HuH-7.5 (cell line): ENCODE measurements at places on chromosomes 6 and 20.

- no peak for DNase-seq
These were observed 138.0 kb downstream of the MAP3K7 start for GRCh38 chr6:90448836-90449235.

DNA sequence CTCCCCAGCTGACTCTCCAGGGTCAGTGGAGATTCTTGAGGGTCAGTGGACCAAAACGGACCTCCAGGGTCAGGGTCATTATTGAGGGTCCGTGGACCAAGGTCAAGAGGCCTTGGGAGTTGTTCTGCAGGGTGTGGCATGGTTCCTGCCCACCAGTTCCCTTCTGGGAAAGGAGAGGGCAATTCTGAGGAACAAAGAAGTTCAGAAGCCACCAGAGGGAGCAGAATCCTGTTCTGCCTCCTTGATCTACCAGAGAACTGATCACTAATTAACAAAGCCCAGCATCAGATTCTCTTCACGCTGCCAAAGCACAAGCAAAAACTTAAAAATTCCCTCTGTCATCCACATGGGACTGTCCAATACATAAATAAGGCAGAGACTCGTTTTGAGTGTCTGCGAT lies 263.4 kb downstream of the DHX35 start:
- no peak for DNase-seq

DNA sequence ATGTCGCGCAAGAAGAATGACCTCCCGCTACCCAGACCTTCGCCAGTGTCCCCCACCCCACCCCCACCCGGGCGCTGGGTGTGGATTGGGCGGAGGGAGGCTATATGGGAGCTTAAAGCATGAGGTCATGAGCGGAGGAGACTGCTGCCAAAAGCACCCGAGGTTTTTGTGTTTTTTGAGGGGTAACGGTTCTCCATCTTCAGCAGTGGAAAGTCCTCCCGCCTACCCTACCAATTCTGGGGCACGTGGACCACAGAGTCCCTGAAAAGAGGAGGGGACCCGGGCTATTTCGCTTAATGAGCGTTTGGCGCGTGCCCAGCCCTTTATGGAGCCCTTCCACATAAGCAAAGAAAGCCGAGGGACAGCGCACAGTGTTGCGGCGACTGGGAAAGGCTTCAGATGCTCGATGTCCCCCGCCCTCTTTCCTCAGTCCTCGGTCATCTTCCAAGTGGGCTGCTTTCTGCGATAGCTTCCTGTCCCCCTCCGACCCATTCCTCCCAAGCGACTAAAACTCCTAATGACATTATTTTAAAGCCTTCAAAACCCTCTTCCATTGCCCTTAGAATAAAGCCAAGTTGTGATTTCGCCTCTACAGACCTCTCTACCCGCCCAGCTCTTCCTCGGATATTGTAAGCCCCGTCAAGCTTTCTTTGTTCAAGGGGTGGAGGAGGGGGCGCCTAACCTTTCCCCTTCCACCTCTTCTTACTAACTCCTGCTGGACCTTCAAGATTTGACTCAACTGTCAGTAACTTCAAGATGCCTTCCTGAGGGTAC lies 2.1 kb upstream of the TRERF1 start:
- no peak for DNase-seq

DNA sequence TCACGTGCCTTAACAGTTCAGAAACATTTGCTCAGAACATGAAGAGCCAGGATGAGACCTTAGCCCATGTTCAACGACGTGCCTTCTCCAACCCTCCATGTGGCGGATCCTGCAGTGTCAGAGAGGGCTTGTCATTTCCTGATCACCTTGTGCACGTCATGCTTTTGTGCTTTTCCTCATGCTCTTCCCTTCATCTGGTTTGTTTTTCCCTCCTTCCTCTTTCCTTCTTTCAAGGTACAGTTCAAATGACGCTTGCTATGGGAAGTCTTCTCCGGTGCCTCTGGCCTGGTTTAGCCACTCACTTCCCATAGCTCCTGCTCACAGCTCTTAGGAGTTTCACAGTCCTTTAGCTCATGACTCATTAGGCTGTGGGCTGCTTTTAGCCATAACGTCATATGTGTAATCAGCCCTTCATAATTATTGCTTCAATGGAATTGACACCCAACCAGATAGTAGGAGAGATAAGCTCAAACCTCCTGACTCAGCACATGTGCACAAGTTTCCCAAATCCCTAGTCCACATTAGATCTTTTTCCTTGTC lies 102.7 kb upstream of the CNKSR3 start:
- DNase-seq = no peak

- no peak for DNase-seq
These were observed 34.3 kb downstream of the FARS2 start for GRCh38 chr6:5295623-5296022.

- DNase-seq = no peak
These were observed 70.6 kb upstream of the DST start for GRCh38 chr6:56713254-56713672.

DNA sequence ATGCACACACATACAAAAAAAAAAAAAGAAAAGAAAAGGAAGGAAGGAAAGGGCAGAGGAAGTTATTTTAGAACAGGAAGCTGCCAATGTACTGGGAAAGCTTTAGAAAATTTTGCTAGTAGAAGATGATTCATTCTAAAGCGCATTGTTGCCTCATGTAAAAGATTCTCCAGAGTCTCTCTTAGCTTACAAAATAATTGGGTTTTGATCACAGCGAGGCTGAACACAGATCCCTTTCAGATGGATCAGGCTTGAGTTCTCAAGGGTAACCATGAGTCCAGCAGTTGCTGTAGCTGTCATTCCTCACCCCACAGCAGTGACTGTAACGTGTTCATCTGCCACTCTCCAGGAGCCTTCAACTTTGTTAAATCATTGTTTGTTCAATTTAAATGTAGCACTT lies 81.9 kb downstream of the PHACTR2 start:
- DNase-seq = no peak

- no peak for DNase-seq
These were observed 23.7 kb upstream of the FOXF2 start for GRCh38 chr6:1365686-1366085.

GRCh38 chr20:43900121-43900466 lies 14.6 kb upstream of the TOX2 start:
- DNase-seq = no peak

DNA sequence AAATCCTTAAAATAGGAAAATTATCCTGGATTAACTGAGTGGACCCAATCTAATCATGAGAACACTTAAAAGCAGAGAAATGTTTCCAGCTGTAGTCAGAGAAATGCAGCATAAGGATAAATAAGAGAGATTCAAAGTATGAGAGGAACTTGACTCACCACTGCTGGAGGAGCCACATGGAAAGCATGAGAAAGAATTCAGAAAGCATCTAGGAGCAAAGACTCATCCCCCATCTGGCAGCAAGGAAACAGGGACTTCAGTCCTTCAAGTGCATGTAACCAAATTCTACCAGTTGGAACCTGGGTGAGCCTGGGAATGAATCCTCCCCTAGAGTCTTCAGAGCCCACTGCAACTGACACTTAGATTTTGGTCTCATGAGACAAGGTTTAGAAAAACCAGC lies 33.7 kb downstream of the RNF146 start:
- no peak for DNase-seq

DNA sequence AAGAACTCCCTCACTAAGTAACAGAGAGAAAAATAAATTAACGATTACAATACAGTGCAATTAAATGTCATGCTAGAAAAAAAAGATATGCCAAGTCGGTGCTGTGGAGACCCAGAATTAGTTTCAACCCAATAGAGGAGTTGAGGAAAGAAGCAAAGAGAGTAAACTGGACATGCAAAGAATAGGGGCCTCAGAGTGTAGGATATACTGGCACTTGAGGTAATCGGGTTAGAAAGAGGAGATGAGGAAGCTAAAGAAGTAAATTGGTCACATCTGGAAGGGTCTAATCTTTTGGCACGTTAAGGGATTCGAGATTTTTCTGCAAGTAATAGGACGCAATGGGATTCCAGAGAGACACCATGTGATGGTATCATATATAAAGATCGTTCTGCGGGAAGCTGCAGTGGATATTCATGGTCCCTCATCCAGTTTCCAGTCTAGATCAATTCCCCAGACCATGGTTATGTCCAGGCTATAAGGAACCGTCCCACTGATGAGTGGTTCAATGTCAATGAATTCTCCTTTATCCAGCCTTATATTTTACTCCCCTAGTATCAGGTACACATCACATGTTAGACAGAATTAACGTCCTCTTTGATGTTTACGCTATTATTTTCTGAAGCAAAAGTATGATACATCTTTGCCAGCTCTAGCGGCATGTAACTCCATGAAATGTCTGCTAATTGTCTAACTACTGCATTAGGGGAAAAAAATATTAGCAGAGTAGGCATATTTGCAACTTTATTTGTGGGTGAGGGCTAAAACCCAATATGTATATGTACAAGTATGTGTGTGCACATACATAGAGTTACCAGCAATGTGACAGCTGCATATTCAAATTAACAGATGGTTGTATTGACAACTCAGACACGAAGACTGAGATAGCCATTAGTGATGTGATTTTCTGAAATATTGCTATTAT lies 1.1 kb upstream of the TBC1D32 start:
- DNase-seq = no peak

GRCh38 chr20:46899621-46900020 lies 5.0 kb downstream of the EYA2 start:
- no peak for DNase-seq

- no peak for DNase-seq
These were observed 177.8 kb downstream of the CDKAL1 start for GRCh38 chr6:20712011-20712410.

GRCh38 chr20:38889792-38890496 lies 36.3 kb upstream of the FAM83D start:
- no peak for DNase-seq

- no peak for DNase-seq
These were observed 10.1 kb upstream of the TLDC2 start for GRCh38 chr20:36865861-36866149.

DNA sequence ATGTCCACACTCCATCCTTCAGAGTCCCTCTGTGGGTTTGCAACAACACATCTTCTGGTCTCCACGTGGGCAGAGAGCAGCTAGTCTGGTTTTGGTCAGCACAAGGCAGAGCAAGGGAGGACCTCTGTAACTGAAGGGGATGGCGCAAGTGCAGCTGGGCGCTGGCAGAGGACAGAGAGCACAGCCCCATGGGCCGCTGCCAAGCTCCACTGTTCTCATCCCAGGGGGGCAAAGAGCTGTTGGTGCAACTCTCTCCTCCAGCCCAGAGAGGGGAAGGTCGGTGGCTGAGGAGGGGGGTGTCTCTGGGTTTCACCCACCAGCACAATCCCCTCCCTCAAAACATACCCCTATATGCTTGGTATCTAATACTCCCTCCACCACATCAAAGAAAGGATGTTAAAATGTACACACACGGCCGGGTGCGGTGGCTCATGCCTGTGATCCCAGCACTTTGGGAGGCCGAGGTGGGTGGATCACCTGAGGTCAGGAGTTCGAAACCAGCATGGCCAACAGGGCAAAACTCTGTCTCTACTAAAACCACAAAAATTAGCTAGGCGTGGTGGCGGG lies 9.1 kb downstream of the ATP9A start:
- no peak for DNase-seq

GRCh38 chr6:132715881-132716637 lies 2.2 kb upstream of the VNN1 start:
- DNase-seq = no peak

GRCh38 chr20:38159957-38160756 lies 4.9 kb downstream of the TGM2 start:
- no peak for DNase-seq

DNA sequence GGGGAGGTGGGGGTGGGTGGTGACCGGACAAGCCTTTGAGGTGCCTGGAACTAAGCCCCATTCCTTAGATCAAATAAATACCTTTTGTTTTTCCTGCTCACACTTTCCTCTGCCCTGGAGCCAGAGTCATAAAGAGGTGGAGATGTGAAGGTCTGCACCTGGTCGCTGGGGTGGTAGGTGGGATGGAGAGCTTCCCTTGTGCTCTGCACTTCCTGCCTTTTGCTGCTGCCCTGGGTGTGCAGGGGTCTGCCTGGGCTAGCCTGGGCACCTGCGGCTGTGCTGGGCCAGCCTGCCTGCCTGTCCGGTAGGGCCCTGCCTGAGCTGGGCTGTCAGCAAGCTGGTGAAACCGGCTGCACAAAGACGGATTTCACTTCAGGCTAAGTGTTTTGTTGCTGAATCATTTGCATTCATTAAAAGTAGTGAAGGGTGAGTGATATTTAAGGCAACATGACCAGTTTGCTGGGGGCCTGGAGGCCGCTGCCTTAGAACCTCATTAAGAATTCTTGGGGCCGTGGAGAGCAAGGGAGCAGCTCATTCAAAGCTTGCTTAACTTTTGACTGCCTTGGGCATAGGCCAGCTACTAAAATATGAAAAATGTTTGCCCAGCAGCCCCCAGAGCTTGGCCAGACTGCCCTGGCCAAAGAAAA lies 20.5 kb downstream of the PTK7 start:
- DNase-seq = no peak

- no peak for DNase-seq
These were observed 18.7 kb downstream of the UQCC2 start for GRCh38 chr6:33692760-33693158.

- no peak for DNase-seq
These were observed 160.4 kb downstream of the PACRG start for GRCh38 chr6:162887981-162888689.

- DNase-seq = no peak
These were observed 18.3 kb downstream of the SNX9 start for GRCh38 chr6:157841211-157841840.

DNA sequence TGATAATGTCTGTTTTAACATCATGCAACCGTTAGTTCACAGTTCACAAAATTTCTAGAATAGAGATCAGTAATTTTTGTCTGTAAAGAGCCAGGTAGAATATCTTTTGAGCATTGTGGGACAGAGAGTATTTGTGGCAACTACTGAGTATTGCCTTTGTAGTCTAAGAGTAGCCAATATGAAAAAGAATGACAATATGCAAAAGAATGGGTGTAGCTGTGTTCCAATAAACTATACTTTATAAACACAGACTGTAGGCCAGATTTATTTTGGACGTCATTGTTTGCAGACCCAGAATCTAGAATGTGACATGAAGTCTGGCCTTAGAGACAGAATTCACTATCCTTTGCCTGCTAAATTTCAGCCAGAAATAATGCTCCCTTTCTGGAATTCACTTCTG lies 694.1 kb upstream of the MMS22L start:
- no peak for DNase-seq

DNA sequence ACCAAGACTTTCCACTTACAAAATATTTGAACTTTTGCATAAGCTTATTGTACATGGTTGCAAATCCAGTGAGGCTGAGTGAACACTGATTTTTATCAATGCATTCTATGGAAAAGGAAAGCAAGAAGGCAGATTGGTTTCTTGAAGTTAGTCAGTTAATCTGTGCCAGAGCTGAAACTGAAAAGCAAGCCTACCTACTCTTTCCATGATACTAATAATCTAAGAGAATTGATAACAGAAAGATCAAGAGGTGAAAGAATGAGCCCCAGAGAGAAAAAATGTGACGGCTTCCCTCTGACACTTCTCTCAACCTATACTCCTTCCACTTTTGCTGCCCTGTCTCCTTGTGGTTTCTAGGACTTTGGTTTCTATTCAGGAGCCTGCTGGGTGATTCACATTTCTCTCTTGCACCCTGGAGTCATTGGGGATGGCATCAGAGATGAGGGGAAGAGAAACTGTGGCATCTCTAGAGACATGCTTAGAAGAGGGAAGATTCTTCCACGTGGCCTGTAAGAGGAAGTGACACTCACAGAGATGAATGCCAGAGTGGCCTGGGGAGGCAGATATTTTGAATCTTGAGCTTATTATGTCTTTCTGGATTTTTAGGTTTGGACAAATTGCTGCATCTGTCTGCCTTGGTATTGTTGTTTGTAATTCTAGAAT lies 158.6 kb upstream of the RIMS1 start:
- DNase-seq = no peak
